T-helper 2 cell treated with Interferon-gamma antibody and Interleukin-4, amounts not matched to agents 5 μg/mL and 100 μg/mL, for 36 hours (primary cell): ENCODE measurements at places on chromosomes 13 and 19.

DNA sequence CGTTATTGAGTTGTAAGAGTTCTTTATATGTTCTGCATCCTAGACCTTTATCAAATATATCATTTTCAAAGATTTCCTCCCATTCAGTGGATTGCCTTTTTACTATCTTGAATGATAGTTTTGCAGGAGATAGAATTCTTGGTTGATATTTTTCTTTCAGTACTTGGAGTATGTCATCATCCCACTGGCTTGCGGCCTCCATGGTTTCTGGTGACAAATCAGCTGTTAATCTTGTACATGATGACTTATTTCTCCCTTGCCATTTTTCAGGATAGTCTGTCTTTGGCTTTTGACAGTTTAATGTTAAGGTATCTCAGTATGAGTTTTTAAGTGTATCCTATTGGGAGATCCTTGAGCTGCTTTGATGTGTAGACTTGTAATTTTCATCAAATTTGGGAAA, 8.5 kb downstream of the ZNF557 start:
- H3K27me3 ChIP-seq, result no peaks in the 10 kb centered on the region
- H3K4me1 ChIP-seq, result no peaks in the 10 kb centered on the region
- H3K27ac ChIP-seq, result no peak overlapping the region
- no peak for DNase-seq

GRCh38 chr19:55071129-55071502, 4.6 kb upstream of the EPS8L1 start:
- H3K36me3 ChIP-seq, result no peaks in the 10 kb centered on the region
- H3K4me3 ChIP-seq, result no peak overlapping the region
- H3K4me1 ChIP-seq, result peaks cover 9% of the 10 kb centered on the region
- no peak overlapping the region for H3K27ac ChIP-seq

GRCh38 chr13:106348075-106348840, 187.2 kb downstream of the EFNB2 start:
- peaks cover 29% of the 10 kb centered on the region for H3K27me3 ChIP-seq
- no peaks in the 10 kb centered on the region for H3K4me1 ChIP-seq
- H3K27ac ChIP-seq, result no peak overlapping the region
- no peak overlapping the region for H3K4me3 ChIP-seq
- no peaks in the 10 kb centered on the region for H3K36me3 ChIP-seq

DNA sequence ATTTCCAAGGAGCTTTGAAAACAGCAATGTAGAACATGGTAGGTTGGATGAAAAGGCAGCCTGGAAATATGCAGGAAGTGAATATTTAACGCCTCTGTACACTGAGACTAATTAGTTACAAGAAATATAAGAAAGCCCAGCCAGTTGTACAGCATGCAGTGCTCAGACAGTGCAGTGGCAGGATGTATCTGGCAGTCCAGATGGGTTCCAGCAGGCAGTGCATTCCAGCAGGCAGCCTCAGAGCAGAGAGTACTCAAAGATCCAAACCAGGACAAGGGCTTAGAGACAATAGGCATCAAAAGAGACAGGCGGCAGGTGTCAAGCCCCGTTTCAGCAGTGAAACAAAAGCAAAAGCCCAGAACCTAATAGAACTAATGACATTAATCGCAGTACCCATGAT, 2776.3 kb downstream of the PCDH9 start:
- no peaks in the 10 kb centered on the region for H3K4me1 ChIP-seq
- H3K27me3 ChIP-seq, result no peaks in the 10 kb centered on the region
- no peaks in the 10 kb centered on the region for H3K36me3 ChIP-seq
- no peak for DNase-seq

DNA sequence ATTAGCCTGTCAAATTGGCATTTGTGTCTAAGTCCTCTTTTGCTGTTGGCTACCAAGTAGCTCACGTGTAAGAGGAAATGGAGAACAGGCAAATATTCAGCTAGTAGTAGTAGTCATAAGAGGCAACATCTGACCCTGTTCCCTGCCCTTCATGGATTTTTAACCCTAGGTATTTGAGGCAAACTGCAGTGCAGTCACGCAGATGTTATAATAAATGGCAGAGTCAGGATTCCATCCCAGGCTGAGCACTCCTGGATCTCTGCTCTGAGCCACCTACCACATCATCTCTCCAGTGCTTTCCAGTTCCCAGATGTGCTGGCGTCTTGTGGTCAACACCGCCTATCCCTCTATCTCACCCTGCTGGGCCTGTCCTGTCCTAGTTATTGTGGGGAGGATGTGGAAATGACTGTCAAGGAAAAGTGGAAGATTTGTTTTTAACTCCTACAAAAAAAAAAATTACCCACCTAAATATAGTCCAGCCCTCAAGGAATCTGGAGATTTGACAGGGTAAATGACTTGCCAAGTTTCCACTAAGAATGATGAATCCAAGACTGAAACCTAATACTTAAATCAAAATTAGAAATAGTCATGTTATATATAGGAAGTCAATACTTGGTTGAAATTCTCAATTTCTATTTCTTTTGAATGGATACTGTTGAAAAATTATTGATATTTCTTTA, 322.9 kb downstream of the GPC6 start:
- H3K4me3 ChIP-seq, result no peak overlapping the region
- no peak overlapping the region for H3K27ac ChIP-seq
- no peak for DNase-seq
- no peaks in the 10 kb centered on the region for H3K27me3 ChIP-seq
- no peaks in the 10 kb centered on the region for H3K36me3 ChIP-seq
- no peaks in the 10 kb centered on the region for H3K4me1 ChIP-seq

DNA sequence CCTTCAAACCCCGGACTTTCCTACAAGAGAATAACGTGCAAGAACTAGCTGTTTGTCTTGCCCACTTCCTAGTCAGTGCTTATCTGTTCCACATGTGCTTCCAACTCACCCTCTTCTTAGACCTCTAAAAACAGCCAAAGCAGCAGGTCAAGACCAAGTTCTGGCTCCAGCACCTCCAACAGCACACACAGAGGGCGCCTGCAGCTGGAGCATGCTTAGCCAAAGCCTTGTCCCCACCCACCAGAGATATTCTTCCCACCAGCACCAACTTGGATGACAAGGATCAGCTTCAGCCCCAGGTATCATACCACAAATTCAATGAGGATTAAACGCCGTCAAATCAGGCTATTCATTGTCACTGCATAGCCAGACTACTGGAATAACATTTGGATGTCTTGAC, 17.9 kb downstream of the RCBTB1 start:
- no peaks in the 10 kb centered on the region for H3K27me3 ChIP-seq
- H3K4me3 ChIP-seq, result no peak overlapping the region
- no peak overlapping the region for H3K27ac ChIP-seq
- no peak for DNase-seq
- peaks cover 12% of the 10 kb centered on the region for H3K4me1 ChIP-seq

DNA sequence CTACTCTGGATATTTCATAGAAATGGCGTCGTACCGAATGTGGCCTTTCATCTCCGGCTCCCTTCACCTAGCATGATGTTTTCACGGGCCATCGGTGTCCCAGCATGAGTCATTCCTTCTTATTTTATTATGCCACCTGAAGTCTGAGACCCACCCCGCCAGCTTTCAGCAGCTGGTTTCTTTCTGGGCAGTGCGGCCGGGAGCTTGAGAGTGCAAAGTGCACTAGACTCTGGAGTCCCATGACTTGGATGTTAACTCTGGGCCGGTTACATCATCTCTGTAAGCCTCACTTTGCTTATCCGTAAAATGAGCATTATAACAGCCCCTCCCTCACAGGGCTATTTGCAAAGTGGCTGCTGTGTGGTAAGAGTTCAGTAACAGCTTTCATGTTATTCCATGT, 5.8 kb upstream of the KMT5C start:
- H3K4me3 ChIP-seq, result no peak overlapping the region
- H3K27me3 ChIP-seq, result peaks cover 15% of the 10 kb centered on the region
- no peak for DNase-seq
- no peaks in the 10 kb centered on the region for H3K36me3 ChIP-seq
- no peak overlapping the region for H3K27ac ChIP-seq

- peaks cover 29% of the 10 kb centered on the region for H3K4me1 ChIP-seq
- no peak for DNase-seq
- peaks cover 5% of the 10 kb centered on the region for H3K36me3 ChIP-seq
- H3K4me3 ChIP-seq, result peak overlapping the region; percentile 27
Observed at GRCh38 chr19:33157906-33158305, 26.0 kb downstream of the WDR88 start.

- no peaks in the 10 kb centered on the region for H3K27me3 ChIP-seq
- H3K4me1 ChIP-seq, result no peaks in the 10 kb centered on the region
- H3K4me3 ChIP-seq, result no peak overlapping the region
- no peak for DNase-seq
- H3K27ac ChIP-seq, result no peak overlapping the region
Observed at GRCh38 chr19:55720214-55720746, 17.9 kb downstream of the NLRP9 start.

GRCh38 chr13:48410199-48410598, 2.7 kb downstream of the LPAR6 start:
- peak overlapping the region; percentile 92 for H3K4me3 ChIP-seq
- H3K27ac ChIP-seq, result peak overlapping the region; percentile 78
- no peak for DNase-seq
- H3K27me3 ChIP-seq, result no peaks in the 10 kb centered on the region
- peaks cover 50% of the 10 kb centered on the region for H3K36me3 ChIP-seq
- peaks cover 53% of the 10 kb centered on the region for H3K4me1 ChIP-seq

- no peak for DNase-seq
- H3K4me3 ChIP-seq, result no peak overlapping the region
- H3K4me1 ChIP-seq, result peaks cover 20% of the 10 kb centered on the region
Observed at GRCh38 chr19:49999371-50000010, 25.7 kb downstream of the VRK3 start.

GRCh38 chr19:6947745-6948144, 60.4 kb downstream of the ADGRE1 start:
- peak overlapping the region; percentile 30 for H3K4me3 ChIP-seq
- H3K27me3 ChIP-seq, result peaks cover 2% of the 10 kb centered on the region
- peak; percentile 66 for DNase-seq
- peaks cover 1% of the 10 kb centered on the region for H3K36me3 ChIP-seq

- H3K36me3 ChIP-seq, result no peaks in the 10 kb centered on the region
- H3K27me3 ChIP-seq, result no peaks in the 10 kb centered on the region
- no peak for DNase-seq
- peaks cover 7% of the 10 kb centered on the region for H3K4me1 ChIP-seq
Observed at GRCh38 chr19:38081547-38082255, 142.3 kb downstream of the DPF1 start.

GRCh38 chr13:24459234-24459633, 53.3 kb downstream of the PARP4 start:
- H3K4me1 ChIP-seq, result peaks cover 25% of the 10 kb centered on the region
- no peaks in the 10 kb centered on the region for H3K27me3 ChIP-seq
- peaks cover 53% of the 10 kb centered on the region for H3K36me3 ChIP-seq
- DNase-seq, result peak; percentile 15

- no peaks in the 10 kb centered on the region for H3K36me3 ChIP-seq
- H3K4me3 ChIP-seq, result no peak overlapping the region
- no peak overlapping the region for H3K27ac ChIP-seq
- no peaks in the 10 kb centered on the region for H3K27me3 ChIP-seq
Observed at GRCh38 chr13:68481130-68481529, 1251.0 kb upstream of the PCDH9 start.

DNA sequence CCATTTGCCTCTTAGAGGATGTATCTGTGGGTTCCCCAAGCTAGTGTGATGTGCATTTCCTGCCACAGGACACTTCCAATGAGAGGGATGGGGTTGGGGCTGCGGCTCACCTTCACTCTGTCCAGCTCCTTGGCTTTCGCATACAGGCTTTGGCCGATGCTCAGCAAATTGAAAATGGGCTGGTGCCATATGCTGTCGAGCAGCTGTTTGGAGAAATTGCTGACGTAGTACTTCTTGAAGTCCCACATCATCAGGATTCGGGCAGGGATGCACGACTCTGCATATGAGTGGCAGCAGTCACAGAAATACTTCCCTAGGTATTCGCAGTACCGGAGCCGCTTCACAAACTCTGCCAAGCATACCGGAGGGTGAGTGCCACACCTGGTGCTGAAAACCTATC, 37.0 kb downstream of the RUBCNL start:
- H3K4me1 ChIP-seq, result peaks cover 7% of the 10 kb centered on the region
- DNase-seq, result no peak
- H3K27me3 ChIP-seq, result no peaks in the 10 kb centered on the region
- no peak overlapping the region for H3K4me3 ChIP-seq
- H3K36me3 ChIP-seq, result peaks cover 12% of the 10 kb centered on the region

GRCh38 chr19:35256566-35256965, 7.8 kb downstream of the LSR start:
- no peaks in the 10 kb centered on the region for H3K27me3 ChIP-seq
- no peaks in the 10 kb centered on the region for H3K4me1 ChIP-seq
- no peaks in the 10 kb centered on the region for H3K36me3 ChIP-seq
- H3K27ac ChIP-seq, result no peak overlapping the region
- no peak overlapping the region for H3K4me3 ChIP-seq

DNA sequence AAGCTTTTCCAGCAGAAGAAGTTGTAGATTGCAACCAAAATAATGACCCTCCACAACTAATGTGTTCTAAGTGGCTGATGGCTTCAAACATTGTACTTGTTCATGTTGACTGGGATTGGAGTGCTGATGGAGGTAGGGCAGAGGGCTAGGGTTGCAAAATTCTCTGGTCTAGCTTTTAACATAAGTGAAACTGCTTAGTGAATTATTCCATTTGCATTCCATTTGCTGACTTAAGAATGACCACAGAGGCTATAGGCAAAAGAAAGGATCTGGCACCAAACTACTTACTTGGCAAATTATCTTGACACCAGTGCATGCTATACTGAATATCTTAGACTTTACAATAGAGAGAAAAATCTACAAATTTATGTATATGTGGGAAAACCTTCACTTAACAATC, 287.0 kb downstream of the FGF9 start:
- no peak for DNase-seq
- H3K27ac ChIP-seq, result no peak overlapping the region
- H3K27me3 ChIP-seq, result no peaks in the 10 kb centered on the region
- H3K4me1 ChIP-seq, result no peaks in the 10 kb centered on the region
- H3K36me3 ChIP-seq, result no peaks in the 10 kb centered on the region

GRCh38 chr13:112065867-112066623, 904 bp upstream of the SOX1 start:
- H3K27me3 ChIP-seq, result peaks cover 66% of the 10 kb centered on the region
- H3K4me3 ChIP-seq, result peak overlapping the region; percentile 9
- H3K4me1 ChIP-seq, result peaks cover 2% of the 10 kb centered on the region
- DNase-seq, result no peak
- no peak overlapping the region for H3K27ac ChIP-seq

DNA sequence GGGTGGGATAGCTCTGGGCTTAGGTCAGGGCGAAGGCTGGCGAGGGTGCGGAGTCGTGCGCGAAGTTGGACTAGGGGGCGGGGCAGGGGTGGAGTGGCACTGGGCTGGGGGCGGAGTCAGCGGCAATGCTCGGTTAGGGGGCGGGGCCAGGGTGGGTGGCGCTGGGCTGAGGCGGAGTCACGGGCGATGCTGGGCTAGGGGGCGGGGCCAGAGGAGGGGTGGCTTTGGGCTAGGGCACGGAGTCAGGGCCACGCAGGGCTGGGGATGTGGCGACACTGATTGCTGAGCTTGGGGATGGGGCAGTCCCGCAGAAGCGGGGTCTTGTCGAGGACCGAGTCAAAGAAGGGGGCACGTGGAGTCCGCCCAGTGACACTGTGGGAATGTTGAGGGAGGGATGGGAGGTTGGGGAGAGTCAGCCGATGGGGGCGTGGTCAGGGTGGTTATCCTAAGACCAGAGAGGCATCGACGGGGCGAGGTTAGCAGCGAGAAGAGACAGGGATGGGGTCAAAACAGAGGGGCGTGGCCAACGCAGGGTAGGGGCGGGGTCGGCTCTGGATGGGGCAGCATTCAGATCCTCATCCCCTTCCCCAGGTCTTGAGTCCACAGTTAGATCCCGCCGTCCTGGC, 8.7 kb downstream of the HOMER3 start:
- H3K4me1 ChIP-seq, result peaks cover 6% of the 10 kb centered on the region
- H3K27ac ChIP-seq, result no peak overlapping the region
- H3K36me3 ChIP-seq, result peaks cover 4% of the 10 kb centered on the region
- peak overlapping the region; percentile 81 for H3K4me3 ChIP-seq
- H3K27me3 ChIP-seq, result peaks cover 14% of the 10 kb centered on the region

GRCh38 chr13:27339299-27339698, 68.7 kb downstream of the RASL11A start:
- no peaks in the 10 kb centered on the region for H3K36me3 ChIP-seq
- no peak overlapping the region for H3K27ac ChIP-seq
- H3K4me3 ChIP-seq, result no peak overlapping the region
- peak; percentile 12 for DNase-seq
